ENCODE measurements at places on chromosomes 3 and 15. TPM values are rescaled to one million over a fixed set of nuclear protein-coding genes. Genes with fewer than 3 reads are reported as not detected.
A peak's percentile ranks its signal among the peaks of the same experiment; 100 is the strongest.

Gene ACOX2
- 2.2 TPM for total RNA-seq

Gene WDR72
- total RNA-seq, result not detected

Gene ATP10A
- not detected for total RNA-seq

- DNase-seq, result no peak
Observed at GRCh38 chr3:124831628-124832199, 55.5 kb downstream of the ITGB5 start.

DNA sequence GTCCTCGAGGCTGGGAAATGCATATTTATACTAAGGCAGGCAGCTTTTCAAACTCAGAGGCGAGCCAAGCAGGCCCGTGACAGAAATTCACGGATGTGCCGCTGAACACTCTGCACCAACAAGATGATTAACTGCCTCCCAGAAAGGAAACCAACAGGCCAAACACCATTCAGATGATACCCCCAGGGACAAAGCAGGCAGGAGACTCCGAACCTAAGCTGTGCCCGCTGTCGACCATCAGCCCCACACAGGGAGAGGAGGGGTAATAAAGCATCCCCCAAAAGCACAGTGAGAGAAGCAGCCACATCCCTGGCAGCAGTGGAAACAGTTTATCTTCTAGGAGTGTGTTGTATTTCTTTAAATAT, 31.8 kb downstream of the ADAMTS17 start:
- DNase-seq, result no peak

Gene HIGD1A
- total RNA-seq, result 249 TPM

DNA sequence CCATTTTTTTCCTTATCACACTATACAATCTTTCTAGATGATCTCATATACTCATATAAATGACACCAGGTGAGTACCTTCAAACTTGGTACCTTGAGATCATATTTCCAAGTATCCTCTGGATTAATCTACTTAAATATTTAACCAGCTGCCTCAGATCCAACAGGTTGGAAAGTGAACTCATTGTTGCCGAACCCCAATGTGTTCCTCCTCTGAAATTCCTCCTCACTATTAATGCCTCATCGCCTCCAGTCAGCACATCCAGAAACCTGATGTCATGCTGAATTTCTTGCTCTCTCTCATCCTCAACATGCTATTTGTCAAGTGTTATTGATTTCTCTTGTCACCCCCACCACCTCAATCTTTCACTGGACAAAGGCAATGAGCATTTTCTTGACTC, 221.8 kb downstream of the FMN1 start:
- no peak for DNase-seq

- peak; percentile 85 for DNase-seq
Observed at GRCh38 chr3:107367353-107367752, 9.9 kb upstream of the CCDC54 start.

GRCh38 chr3:140467796-140468315, 210.0 kb upstream of the TRIM42 start:
- peak; percentile 20 for DNase-seq

GRCh38 chr3:107641572-107642307, 119.0 kb downstream of the BBX start:
- no peak for DNase-seq

DNA sequence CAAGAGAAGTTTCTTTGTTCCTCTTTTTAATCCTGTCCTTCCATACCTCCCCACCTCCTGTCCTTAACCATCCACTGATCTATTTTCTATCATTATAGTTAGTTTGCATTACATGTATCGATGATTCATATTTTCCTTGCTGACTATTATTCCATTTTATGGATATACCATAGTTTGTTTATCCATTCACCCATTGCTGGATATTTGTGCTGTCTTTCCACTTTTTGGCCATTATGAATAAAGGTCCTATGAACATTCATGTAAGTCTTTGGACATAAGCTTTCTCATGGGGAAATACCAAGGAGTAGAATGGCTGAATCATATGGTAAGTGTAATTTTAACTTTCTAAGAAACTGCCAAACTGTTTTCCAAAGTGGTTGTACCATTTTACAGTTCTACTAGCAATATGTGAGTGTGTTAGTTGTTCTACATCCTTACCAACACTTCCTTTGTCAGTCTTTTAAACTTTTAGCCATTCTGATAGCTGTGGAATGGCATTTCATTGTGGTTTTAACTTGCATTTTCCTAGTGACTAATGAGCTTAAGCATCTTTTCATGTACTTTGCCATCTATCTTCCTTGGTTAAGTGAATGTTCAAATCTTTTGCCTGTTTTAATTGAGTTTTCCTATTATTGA, 11.7 kb downstream of the ATP6V1A start:
- DNase-seq, result peak; percentile 76

Gene XIRP1
- not detected for total RNA-seq

Gene CPA3
- not detected for total RNA-seq

Gene TLNRD1
- 9.4 TPM for total RNA-seq

DNA sequence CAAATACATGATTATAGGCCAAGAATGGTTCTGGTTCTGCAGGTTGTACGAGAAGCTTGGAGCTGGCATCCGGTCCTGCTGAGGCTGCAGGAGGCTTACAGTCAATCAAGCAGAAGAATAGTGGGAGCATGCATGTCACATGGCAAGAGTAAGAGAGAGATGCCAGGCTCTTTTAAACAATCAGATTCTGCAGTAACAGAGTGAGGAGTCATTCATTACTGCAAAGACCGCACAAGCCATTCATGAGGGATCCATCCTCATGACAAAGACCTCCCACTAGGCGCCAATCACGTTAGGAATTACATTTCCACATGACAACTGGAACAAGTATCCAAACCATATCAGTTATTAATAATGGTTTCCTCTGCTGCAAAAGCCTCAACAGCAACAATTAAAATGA, 536.8 kb downstream of the CADM2 start:
- no peak for DNase-seq

Gene TAGLN3
- not detected for total RNA-seq

DNA sequence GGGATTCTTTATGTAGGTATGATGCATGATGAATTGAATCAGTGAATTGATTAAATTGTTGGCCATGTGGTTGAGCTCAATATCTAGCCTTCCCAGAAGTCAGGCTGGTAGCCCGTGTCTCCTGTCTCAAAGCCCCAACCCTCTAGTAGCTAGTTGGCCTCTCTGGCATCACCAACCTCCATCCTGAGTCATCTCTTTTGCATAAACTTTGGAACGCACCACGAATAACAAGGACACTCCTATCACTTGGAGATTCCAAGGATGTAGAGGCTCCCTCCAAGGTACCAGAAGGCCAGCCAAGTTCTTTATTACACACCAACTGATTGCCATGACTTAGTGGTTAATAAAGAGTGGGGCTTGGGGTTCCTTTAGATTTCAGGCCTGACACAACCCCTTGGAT, 148.4 kb downstream of the APBA2 start:
- DNase-seq, result no peak

DNA sequence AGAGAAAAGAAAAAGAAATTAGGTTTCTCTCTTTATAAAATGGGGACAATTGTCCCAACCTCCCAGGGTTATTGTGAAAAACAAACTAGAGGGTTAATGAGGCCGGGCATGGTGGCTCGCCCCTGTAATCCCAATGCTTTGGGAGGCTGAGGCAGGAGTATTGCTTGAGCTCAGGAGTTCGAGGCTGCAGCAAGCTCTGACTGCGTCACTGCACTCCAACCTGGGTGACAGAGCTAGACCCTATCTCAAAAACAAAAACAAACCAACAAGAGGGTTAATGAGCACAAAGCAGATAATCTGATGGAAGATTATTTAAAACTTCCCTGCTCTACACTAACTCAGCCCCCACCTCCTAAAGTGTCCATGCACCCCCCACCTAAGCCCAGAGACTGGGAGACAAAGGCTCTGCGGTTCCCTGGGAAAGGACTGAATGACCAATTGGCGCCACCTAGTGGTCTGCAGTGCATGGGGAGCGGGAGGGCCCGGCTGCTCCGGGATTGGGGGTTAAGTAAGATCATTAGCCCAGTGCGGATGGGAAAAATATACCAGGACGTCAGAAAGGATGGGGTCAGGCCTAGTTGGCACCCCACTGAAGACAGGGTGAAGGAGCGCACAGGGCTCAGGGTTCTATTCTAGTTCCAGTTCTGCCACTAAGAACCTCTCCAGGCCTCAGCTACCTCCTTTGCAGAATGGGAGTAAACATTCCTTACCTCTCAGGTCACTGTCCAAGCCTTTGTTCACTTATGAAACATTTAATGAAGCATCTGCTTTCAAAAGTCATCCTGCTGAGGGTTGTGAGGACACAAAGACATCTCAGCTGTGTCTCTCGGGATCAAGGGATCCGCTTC, 15.6 kb downstream of the PIF1 start:
- DNase-seq, result peak; percentile 66

DNA sequence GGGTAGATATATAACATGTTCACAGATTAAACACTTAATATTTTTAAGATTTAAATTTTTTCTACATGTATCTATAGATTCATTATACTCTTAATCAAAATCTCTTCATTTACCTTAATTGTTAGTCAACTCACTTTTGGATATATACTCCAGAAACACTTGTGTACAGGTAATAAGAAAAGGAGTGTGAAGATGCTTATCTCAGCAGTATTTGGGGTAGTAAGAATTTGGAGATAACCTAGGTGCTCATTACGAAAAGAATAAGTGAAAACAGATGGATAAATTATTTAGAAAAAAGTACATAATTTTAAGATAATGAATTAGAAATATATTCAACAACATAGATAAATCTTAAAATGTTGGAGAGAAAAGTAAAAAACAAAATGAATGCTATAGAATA, 226.5 kb upstream of the PLSCR5 start:
- no peak for DNase-seq

DNA sequence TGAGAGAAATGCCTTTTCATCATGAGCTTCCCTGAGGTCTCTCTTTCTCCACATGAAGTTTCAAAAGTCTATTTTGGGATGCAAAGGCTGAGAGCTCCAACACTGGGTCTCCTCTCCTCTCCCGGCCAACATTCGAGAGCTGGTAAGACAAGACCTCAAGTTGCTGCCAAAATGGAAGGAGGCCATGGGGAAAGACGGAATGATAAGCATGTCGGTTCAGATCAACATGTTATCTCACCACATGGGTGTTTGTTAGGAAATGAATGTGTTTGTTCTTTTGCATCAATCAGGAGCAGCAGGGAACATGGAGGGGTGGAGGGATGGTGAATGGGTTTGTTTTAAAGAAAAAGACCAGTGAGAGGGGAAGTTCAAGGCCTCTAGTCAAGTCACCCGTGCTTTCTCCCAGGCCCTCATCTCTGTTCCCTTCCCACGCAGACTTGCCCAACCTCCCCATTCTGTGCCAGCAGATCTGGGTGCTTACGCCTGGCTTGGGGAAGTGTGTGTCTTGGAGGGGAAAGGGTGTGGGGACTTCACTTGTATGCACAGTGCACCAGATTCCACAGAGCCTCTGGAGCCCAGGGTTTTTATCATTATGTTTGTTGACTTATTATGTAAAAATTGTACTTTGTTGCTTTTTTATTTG, 23.5 kb upstream of the ATP10A start:
- DNase-seq, result no peak

DNA sequence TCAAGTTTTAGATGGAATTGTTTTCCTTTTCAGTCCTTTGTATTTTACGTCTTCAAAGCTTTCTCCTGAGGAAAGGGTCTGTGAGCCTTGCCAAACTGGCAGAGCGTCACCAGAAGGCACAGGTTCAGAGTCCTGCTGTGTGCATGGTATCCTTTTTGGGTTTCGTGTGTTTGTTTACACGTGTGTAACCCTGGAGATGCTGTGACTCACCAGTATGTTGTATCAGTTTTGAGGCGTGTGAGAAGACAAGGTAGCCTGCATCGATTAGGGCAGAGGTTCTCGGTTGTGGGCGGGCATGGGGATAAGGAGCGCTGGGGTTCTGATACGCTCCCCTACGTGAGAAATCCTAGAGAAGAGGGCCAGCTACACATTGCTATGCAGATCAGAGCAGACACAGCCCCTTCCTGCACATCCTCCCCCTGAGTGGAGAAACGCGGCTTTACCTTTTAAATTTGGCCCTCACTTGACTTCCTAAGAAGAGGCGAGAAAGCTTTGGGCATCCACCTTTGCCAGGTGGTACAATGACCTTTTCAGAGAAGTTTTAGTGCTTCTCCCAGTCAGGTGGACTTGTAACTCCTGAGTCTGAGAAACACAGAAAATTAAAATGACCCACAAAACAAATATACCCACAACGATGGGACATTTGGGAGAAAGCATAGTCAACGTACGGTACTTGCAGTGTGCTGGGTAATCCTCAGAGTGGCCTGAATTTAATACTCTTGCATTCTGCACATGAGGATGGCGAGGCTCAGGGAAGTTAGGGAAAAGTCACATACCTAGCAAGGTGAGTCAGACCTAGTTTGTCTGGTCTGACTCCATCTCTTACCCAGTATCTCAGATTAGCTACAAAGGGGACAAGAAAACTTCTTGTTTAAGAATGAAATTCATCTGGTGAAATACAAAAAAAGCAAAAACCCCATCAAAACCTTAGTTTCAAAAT, 38.1 kb downstream of the TRAK1 start:
- no peak for DNase-seq

Gene SOX14
- total RNA-seq, result not detected

- no peak for DNase-seq
Observed at GRCh38 chr3:52438104-52438376, 6.9 kb downstream of the SEMA3G start.

- DNase-seq, result no peak
Observed at GRCh38 chr15:38885001-38885400, 320.4 kb upstream of the RASGRP1 start.

DNA sequence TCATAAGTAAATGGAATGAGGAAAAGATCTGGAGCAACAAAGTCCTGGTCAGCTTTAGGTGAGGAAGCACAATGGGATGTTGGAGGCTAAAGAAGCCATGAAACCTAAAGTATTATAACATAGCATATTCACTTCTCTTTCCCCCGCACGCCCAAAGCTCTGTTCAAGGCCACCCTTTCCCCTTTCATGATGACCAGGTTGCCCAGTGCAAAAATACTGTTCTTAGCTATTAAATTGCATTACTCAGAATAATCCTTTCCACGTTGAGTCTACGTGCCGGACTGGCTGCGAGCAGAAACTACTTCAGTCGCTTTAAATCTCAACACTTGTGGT, 589 bp upstream of the MAPKBP1 start:
- DNase-seq, result no peak

DNA sequence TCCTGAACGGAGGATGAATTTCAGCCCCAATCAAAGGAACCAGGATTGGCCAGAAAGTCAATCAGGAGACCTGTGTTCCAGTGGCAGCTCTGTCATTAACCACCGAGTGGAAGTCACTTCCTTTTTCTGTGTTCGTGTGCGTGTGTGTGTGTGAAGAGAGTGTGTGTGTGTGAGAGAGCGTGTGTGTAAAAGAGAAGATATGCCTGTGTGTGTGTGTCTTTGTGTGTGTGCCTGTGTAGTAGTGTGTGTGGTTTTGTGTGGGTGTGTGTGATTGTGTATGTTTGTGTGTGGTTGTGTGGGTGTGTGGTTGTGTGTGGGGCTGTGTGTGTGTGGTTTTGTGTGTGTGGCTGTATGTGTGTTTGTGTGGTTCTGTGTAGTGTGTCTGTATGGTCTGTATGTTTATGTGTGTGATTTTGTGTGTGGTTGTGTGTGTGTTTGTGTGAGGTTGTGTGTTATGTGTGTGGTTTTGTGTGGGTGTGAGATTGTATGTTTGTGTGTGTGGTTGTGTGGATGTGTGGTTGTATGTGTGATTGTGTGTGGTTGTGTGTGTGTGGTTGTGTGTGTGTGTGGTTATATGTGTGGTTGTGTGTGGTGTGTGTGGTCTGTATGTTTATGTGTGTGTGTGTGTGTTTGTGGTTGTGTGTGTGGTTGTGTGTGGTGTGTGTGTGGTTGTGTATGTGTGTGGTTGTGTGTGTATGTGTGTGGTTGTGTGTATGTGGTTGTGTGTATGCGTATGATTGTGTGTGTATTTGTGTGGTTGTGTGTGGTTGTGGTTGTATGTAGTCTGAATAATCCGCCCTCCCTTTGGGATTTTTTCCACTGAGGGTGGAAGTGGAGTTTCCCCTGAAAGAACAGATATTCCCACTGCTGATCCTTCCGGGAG, 314.4 kb downstream of the SHQ1 start:
- DNase-seq, result no peak

Gene PLOD2
- total RNA-seq, result 93.9 TPM
